ENCODE measurements at places on chromosomes 16 and 17.

GRCh38 chr17:28133562-28133970 lies 91.1 kb downstream of the NLK start:
- DNase-seq = no peak

GRCh38 chr17:59558953-59559352 lies 6.5 kb upstream of the DHX40 start:
- no peak for DNase-seq

DNA sequence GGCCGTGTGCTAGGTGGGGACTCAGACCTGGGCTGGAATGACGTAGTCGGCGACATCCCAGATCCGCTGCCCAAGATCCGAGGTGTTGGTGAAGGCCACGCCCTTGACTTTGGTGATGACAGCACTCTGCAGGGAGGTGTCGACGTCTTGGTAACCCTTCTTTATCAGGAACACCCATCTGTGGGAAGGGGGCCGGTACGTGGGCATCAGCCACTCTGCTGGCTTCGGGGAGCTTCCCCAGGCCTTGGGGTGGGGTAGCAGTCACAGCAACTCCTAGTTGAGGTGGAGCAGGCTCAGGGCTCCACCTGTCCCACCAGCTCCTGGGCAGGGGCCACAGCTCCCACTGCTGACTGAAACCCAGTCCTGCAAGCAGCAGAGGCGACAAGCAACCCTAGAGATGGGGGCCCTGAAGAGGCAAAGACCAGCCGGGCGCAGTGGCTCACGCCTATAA lies 4.3 kb downstream of the P2RX5 start:
- no peak for DNase-seq

- DNase-seq = no peak
Measured at GRCh38 chr16:77468831-77469230, 34.0 kb upstream of the ADAMTS18 start.

GRCh38 chr17:32746280-32746679 lies 130.6 kb downstream of the MYO1D start:
- no peak for DNase-seq

GRCh38 chr16:77289331-77289809 lies 90.2 kb downstream of the SYCE1L start:
- DNase-seq = no peak

DNA sequence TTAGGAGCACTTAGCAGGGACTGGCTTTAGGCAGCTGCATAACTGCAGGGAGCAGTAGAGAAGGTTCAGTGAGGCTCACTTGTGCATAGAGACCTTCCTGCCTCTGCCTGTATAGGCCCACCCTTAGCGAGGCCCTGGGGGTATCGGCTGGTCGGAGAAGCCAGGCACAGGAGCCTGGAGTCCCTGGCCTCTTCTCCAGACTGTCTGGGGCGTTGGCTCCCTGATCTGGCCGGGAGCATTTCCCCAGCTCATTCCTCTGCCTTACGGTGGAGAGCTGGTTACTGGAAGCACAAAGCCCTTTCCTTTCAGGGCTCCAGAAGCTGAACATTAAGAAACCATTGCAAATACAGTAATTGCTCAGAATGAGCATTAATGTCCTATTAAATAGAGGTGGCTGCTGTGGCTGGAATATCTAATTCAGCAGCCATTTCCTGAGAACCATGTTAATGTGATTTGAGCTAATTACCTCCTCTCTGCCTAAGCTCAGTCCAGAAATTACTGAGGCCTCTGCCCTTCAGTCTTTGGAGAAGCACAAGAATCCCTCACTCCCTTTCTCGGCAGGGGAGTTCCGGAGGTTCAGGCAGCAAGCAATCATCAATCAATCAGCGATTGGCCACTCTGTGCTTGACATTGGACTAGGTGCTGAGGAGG lies 18.8 kb upstream of the TMEM220 start:
- no peak for DNase-seq

GRCh38 chr16:16863672-16864071 lies 484.7 kb downstream of the NPIPA7 start:
- DNase-seq = no peak

GRCh38 chr17:54623746-54624145 lies 276.9 kb upstream of the TOM1L1 start:
- DNase-seq = no peak

- DNase-seq = no peak
Measured at GRCh38 chr17:50642071-50642721, 7.5 kb downstream of the ABCC3 start.

DNA sequence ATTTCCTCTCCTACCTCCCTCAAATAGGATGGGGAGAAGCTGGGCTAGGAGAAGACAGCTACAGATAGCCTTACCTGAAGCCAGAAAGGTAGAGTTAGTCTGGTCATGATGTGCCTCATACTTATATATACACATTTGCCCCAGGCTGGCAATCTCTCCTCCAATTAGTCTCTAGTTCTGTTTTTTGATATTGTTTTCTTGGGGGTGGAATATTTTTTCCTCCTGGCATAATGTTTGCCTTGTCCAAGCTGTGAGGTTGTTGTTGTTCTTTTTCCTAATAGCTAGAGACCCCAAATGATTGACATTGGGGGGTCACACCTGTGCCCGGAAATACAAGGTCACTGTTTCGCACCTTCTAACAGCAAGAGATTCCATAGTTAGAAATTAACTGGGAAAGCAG lies at the start of gene UMOD:
Gene UMOD, minus strand, starts transcription at position 101 of the 400 bp plus-strand sequence. CDS start 1,978 bp downstream, outside the sequence.
- no peak for DNase-seq

- peak; percentile 37 for DNase-seq
Measured at GRCh38 chr17:58513267-58513964, 1.0 kb downstream of the MTMR4 start.

DNA sequence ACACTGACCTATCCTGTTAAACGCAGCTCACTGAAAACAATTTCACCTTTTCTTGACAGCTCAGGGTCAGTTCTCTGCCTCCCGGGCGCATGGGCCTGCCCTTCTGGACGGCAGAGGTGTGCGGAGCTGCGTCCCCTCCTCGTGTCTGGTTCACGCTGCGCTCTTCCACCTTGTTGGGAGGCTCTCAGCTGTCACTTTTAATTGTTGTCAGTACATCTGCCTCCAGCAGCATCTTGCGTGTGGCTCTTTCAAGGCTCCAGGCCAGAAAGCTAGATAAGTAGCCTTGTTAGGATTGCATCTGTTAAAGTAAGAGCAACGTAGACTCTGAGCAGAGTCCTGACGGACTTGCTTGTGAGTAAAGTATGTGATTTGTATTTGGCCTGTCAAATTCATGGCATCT lies 59.4 kb downstream of the MGAT5B start:
- no peak for DNase-seq

- no peak for DNase-seq
Measured at GRCh38 chr16:86593913-86594620, 15.7 kb downstream of the FOXL1 start.

DNA sequence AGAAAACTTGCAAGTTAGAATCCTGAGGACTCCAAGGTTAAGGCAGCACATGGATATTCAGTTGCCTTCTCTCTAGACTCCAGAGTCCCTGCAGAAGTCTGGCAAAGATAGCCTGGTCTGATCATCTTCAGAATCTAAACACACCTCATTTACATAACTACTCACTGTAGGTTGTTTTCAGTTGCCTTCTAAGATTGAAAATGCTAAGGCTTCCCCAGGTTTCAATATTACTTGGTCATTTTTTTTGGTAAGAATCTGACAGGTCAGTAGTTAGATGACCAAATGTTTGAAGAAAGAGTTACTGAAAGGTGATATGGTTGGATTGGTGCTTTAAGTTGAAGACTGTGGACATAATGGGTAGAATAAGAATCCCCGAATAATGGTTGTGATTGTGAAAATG lies 205.4 kb upstream of the KCNJ16 start:
- DNase-seq = no peak

GRCh38 chr17:76152591-76152990 lies 11.5 kb upstream of the FOXJ1 start:
- DNase-seq = no peak

GRCh38 chr17:60602871-60603270 lies 2.9 kb downstream of the PPM1D start:
- DNase-seq = no peak
